Stomach (tissue), 19 donors: ENCODE measurements at places on chromosomes 5 and 9. TPM values are rescaled to one million over a fixed set of nuclear protein-coding genes. Genes with fewer than 3 reads are reported as not detected.

CCDC171 gene
- polyA plus RNA-seq, result 1.2 TPM

TMEM252 gene
- not detected for polyA plus RNA-seq

SCGB3A2 gene
- not detected for polyA plus RNA-seq

ANGPTL2 gene
- polyA plus RNA-seq, result 5.7 TPM

OCLN gene
- 4.4 TPM for polyA plus RNA-seq

ROPN1L gene
- 0.76 TPM for polyA plus RNA-seq

ACOT12 gene
- not detected for polyA plus RNA-seq

B4GALT1 gene
- 23.4 TPM for polyA plus RNA-seq

GZMA gene
- 5.5 TPM for polyA plus RNA-seq

- peak; percentile 35 for DNase-seq
Measured at GRCh38 chr9:70083429-70083828, 39.8 kb downstream of the MAMDC2 start.

DNA sequence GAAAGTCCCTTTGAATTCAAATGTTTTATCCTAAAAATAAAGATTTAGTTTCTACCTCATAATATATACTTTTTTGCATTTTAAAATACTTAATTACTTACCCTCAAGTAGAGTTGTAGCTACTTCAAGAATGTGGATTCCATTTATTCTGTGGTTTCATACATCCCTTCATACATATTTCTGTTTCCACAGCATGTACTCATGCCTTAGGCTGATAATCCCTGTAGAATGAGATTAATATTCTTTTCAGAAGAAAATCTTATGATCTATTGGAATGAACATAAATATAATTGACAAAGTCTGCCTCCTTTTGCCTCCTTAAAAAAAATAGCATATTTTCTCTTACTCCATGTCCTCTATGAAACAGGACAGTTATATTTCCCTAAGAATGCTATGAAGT is 465.7 kb downstream of the DTWD2 start:
- DNase-seq, result no peak

- no peak for DNase-seq
Measured at GRCh38 chr5:68041293-68041692, 174.3 kb upstream of the PIK3R1 start.

GRCh38 chr9:5834214-5834613 is 1.3 kb upstream of the ERMP1 start:
- DNase-seq, result no peak

DNA sequence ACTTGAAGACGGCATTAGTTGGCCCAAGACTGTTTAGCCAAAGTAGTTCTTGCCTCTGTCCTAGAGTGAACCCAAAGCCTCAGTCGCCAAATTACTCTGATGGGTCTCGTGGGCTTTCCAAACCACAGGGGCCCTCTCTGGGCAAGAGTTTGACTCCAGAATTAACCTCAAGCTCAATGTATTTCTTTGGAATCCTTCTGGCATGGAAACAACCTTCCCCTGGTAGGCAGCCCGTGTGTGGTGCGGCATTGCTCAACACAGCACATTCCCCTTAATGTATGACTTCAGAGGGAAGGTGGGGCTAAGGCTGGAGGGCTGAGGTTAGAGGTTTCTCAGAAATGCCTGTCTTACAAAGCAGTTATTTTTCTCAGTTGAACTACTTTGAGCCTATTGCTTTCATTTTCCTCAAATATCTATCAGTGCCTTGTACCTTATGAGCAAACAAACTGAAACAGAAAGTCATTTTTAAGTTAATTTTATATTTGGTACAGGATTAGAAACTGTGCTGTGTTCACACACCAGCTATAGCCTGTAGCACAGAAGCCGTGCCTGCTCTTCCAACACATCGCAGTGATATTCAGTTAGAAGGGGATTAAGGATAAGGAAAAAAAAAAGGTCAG is 123.9 kb upstream of the HAPLN1 start:
- peak; percentile 43 for DNase-seq

- DNase-seq, result peak; percentile 32
Measured at GRCh38 chr5:59790376-59790775, 103.2 kb downstream of the PDE4D start.

GRCh38 chr5:152568016-152568415 is 162.9 kb upstream of the NMUR2 start:
- DNase-seq, result no peak

DNA sequence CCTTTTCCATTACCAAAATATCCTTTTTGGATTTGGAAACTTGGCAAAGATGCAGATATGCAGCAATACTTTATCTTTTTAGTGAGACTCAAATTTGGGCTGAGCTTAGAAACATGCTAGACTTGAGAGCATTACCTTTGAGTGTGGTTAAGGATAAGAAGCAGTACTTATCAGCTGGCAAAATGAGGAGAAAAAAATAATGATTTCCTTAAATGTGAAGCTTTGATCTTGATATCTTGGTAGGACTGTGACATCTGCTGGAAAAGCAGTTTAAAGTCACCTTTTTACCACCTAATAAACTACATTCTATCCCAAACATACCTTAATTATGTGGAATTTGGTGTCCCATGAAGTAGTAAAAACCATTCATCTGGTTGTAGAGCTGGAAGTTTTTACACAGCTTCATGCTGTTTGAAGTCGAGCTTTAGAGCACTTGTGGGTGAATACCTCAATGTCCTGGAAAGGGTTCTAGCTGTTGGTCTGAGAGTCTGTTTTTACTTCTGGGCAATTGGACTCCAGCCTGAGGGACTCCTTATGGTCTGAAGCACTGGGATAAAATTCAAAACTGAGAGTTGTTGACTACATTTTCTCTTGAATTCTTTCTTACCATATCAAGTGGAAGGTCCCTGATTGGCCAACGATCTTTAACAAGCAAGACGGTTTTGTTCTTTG is 53.4 kb downstream of the LRRC70 start:
- no peak for DNase-seq

DNA sequence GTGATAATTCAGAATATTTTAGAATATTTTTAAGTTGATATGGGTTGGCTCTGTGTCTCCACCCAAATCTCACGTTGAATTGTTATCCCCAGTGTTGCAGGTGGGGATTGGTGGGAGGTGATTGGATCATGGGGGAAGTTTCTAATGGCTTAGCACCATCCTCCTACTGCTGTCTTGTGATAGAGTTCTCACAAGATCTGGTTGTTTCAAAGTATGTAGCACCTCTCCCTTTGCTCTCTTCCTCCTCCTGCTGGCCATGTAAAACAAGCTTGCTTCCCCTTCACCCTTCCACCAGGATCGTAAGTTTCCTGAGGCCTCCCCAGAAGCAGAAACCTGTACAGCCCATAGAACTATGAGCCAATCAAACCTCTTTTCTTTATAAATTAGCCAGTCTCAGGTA is 214.6 kb upstream of the C9orf72 start:
- DNase-seq, result no peak

GRCh38 chr5:150647275-150648251 is 7.1 kb downstream of the SYNPO start:
- DNase-seq, result peak; percentile 85

GRCh38 chr5:30874241-30875034 is 319.0 kb upstream of the CDH6 start:
- no peak for DNase-seq

GRCh38 chr5:111772456-111773122 is 15.6 kb upstream of the NREP start:
- no peak for DNase-seq

DNA sequence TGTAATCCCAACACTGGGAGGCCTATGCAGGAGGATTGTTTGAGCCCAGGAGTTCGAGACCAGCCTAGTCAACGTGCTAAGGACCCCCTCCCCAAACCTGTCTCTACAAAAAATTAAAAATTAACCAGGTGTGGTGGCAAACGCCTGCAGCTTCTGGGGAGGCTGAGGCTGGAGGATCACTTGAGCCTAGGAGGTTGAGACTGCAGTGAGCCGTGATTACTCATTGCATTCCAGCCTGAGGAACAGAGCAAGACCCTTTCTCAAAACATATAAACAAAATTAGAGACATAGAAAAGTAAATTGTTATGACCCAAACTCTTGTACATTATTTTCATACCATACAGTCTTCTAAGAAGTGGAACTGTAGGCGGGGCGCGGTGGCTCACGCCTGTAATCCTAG is 1.1 kb downstream of the GPR107 start:
- DNase-seq, result no peak

DNA sequence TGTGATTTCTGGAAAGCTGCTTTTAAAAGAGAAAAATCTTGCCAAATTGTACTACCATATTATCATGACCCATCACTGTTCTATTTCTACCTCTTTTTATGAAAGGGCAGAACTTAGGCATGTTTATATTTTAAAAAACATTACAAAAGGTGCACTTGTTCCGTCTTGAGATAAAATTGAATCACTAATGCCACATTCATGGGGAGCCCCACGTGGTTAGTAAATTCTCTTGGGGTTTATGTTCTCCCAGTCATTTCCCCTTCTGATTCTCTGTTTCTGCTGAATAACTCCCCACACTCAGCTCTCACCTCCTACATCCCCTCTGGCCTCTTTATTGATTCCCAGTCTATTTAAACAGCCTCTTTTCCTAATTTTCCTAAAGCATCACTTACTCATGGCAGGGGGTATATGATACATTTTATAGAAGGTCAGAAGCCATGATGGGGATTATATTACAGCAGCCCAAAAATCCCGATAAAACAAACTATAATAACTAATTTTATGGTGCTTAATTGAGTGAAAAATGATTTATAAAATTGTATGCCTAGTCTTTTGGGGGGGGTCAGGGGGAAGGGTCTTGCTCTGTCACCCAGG is 19.7 kb upstream of the VLDLR start:
- DNase-seq, result no peak

DNA sequence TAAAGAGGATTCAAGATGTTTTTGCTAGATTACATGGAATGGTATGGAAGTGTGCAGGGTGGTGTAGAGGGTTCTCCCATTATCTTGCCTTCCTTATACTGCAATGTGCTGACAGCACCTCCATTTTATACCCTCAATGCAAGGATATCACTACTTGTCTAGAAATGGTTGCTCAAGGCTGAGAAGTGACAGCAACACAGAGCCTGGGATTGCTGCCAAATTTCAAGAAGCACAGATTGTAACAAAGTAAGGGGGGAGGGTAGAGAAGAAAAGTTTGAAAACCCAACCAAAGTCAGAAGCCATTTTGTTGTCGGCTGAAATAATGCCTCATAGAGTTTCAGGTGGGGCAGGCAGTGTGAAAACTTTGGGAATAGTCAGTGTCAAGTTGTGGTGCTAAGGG is 29.8 kb downstream of the PCDHAC2 start:
- DNase-seq, result no peak

- no peak for DNase-seq
Measured at GRCh38 chr5:17400724-17401469, 97.1 kb upstream of the TAF11L2 start.

- DNase-seq, result no peak
Measured at GRCh38 chr5:40027400-40027799, 602.6 kb upstream of the DAB2 start.

- no peak for DNase-seq
Measured at GRCh38 chr9:131951905-131952304, 127.8 kb downstream of the MED27 start.

GRCh38 chr5:37808945-37809344 is 30.9 kb downstream of the GDNF start:
- DNase-seq, result no peak

- no peak for DNase-seq
Measured at GRCh38 chr5:149603920-149604319, 22.6 kb downstream of the ARHGEF37 start.

DNA sequence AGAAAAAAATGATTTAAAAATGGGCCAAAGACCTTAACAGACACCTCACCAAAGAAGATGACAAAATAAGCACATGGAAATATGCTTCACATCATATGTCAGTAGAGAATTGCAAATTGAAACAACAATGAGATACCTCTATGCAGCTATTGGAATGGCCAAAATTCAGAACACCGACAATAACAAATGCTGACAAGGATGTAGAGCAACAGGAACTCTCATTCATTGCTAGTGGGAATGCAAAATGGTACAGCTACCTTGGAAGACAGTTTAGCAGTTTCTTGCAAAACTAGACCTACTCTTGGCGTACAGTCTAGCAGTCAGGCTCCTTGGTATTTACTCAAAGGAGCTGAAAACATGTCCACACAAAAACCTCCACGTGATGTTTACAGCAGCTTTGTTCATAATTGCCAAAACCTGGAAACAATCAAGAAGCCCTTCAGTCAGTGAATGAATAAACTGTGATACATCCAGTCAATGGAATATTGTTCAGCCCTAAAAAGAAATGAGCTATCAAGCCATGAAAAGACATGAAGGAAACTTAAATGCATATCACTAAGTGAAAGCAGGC is 10.5 kb upstream of the MVB12B start:
- no peak for DNase-seq

- no peak for DNase-seq
Measured at GRCh38 chr5:55897905-55898304, 46.7 kb downstream of the IL31RA start.

DNA sequence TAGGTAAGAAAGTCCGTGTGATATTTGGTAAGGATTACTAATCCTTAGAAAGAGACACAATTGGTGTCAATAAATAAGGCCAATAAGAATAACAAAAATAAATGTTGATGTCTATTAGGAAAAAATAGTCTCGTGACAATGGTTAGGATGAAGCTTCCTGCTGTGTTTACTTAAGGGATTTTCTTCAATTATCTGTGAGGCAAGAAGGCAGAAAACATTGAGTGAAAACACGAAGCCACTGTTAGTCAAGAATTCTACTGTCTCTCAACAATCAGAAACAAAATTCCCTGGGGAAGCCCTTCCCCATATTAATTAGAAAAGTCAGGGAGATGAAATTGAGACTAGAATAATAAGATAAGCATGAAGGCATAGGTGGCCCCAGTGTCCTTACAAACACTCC is 149.0 kb downstream of the SYK start:
- no peak for DNase-seq

DNA sequence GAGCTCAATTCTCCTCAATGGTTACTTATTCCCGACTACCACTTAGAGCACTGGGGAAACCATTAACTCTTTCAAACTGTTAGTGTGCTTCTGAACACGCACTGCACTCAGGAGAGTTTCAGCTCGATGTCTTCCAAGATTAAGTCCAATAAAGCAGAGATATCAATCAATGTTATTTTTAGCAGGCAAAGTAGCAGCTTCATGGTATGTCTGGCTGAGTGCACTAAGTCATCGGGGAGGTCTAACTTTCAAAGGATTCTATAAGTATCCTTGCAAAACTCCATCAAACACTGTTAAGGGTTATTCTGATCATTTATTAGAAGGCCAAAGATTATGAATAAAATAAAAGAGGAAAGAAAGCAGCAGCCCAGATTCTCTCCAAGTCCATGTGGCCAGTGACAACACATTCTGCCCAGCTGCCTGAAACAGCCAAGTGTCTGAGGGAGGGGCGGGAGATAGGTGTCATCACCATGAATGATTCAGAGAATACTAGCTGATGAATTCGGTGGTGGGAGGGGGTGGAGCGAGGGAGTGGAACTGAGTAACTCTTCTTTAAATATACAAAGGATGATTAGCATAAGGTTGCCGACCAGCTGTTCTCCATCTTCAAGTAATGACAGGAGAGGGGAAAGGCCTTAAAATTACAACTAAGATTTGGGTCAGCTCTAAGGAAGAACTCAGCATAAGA is 21.3 kb downstream of the NREP start:
- peak; percentile 68 for DNase-seq

- peak; percentile 54 for DNase-seq
Measured at GRCh38 chr9:108134486-108135128, 645.0 kb upstream of the KLF4 start.
